ENCODE measurements at places on chromosomes 7 and 10.

DNA sequence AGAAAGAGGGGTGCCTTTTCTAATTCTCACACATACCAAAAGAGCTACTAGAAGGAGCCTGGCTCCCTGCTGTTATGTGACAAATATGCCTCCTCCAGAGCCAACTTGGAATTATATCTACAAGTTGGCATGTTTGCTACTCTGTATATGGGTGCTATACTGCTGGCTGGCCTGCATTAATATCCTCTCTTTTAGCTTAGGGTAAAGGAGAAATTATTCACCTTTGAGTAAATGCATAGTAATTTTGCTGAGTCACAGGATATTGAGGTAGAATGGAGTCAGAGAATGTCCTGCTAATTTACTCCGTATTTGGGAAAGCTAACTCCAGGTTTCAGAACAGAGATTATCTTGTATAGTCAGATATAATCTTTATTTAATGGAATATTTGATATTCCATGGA is 24.2 kb upstream of the LIPN start:
- DNase-seq, result no peak

DNA sequence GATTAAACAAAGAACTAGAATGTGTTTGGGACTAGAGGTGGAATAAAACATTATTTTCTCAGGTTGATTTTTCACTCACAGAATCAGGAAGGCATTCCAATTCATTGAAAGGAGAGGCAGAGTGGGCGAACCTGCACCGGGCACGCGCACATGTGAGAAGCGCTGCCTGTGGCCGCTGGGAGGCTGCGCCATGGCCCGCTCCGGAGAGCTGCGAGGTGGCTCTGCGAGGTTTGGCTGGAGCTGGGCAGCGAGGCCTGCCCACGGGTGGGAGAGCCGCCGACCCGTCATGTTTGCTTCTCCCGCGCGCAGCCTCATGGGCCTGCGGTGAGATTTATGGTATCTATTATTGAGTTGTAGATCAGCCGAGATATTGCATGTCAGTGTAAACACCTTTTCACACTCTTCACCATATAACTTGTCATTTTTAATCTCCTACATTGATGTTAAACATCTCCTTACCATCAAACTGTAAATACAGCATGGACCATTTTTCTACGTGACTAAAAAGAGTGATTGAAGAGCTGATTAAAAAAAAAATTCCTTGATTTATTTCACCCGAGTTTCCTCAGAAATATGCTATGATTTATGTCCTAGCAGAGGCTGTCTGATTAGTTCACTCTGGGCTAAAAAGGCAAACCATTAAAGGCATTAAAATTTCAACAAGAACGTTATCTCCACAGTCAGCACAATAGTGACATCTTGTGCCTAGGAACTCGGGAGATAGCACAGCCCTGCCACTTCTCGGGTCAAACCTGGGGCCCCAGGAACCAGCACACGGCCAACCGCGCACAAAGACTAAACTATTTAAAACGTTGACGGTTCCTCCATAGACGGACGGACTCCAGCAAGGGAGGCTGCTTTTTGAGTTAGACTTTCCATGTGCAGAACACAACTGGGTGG is 96.6 kb upstream of the RNF32 start:
- DNase-seq, result no peak

GRCh38 chr7:105759670-105760550 is 116.5 kb downstream of the ATXN7L1 start:
- no peak for DNase-seq

DNA sequence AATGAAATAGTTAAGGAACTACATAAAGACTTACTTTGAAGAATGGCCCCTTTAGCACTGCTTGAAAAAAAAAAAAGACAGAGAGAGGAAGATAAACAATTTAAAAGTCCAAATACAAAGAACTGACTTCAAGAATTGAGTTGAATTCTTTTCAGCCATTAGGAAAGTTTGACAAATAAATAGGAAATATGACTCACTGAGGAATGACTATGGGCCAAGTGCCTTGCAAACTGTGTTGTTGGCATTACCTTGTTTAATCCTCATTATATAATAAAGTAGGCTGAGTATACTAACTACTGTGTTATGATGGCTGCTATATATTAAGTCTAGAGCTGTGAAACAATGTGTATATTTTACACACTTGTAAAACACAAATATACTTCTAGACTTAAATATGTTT is 151.1 kb downstream of the ELMO1 start:
- DNase-seq, result no peak

DNA sequence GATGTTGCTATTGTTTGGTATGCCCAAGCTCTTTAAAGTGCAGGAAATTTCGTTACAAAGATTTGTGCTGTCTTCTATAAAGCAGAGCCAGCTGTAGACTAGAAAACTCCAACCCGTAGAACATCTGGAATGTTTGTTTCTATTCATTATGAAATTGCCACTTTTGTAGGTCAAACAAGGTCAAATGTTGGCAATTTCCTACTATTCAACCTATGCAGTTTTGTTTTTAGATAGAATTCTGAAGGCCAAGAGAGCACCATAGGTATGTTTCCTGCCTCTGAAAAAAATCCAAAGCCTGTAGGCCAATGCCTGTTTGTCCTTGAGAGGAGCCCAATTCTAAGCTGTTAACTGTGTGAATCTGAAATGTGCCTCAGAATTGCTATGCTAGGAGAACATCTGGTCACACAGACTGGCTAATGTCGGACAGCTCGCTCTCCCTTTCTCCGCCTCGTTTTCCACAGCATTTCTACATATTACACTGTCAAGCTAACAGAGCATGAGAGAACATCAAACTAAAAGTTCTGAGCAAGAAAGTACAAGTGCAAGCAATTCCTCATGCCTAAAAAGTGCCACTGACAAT is 267.2 kb upstream of the LRGUK start:
- no peak for DNase-seq

GRCh38 chr7:83153419-83153818 is 9.3 kb downstream of the PCLO start:
- DNase-seq, result no peak

DNA sequence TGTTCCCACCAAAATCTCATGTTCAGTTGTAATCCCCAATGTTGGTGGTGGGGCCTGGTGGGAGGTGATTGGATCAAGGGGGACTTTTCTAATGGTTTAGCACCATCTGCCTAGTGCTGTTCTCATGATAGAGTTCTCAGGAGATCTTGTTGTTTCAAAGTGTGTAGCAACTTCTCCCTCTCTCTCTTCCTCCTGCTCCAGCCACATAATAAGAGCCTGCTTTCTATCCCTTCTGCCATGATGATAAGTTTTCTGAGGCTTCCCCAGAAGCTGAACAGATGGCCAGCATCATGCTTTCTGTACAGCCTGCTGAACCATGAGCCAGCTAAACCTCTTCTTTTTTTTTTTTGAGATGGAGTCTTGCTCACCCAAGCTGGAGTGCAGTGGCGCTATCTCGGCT is 910.6 kb downstream of the KCNMA1 start:
- no peak for DNase-seq

GRCh38 chr7:500521-501420 is 18.9 kb downstream of the PDGFA start:
- no peak for DNase-seq

- DNase-seq, result no peak
Measured at GRCh38 chr10:131983780-131984179, 2.1 kb upstream of the BNIP3 start.

GRCh38 chr10:98568551-98568950 is 121.8 kb upstream of the HPS1 start:
- DNase-seq, result no peak

DNA sequence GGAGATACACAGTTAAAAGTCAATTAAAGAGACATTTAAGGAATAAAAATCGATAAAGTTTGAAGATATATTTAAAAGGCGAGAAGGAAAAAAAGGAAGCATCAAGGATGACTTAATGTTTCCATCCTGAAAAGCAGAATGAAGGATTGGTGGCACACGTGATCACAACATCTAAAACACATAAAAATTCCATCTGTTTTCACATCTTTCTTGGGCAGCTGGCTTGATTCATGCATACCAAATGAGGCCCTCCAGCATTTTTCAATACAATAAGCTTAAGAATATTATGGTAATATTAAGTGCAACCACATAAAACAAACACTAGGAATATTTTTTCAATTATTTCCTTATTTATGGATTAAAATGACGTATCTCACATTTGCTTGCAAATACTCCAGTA is 112.6 kb downstream of the TPK1 start:
- DNase-seq, result no peak

GRCh38 chr7:139054101-139054500 is 18.3 kb upstream of the ZC3HAV1L start:
- no peak for DNase-seq

GRCh38 chr10:78904196-78904595 is 164.6 kb upstream of the ZMIZ1 start:
- DNase-seq, result no peak

GRCh38 chr10:7886056-7886455 is 67.8 kb downstream of the TAF3 start:
- DNase-seq, result no peak

DNA sequence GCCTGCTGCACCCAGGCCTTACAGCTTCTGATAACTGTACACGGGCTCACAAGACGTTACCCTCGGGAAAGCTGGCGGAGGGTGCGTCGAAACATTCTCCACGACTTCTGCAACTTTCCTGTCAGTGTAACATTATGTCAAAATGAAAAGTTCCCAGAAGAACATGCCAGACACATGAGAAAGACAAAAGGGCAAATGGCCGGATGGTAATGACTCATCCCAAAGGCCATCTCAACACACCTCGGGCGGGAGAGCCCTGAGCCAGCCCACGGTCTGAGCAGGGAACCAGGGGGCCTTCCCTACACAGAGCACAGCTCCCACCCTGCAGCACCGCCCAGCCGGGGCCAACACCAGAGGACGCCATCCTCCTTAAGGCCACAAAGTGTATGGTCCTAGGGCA is 118.7 kb downstream of the MAD1L1 start:
- DNase-seq, result no peak

- DNase-seq, result no peak
Measured at GRCh38 chr7:139776486-139777132, 1.2 kb downstream of the HIPK2 start.

- no peak for DNase-seq
Measured at GRCh38 chr7:114095885-114096284, 177.1 kb upstream of the PPP1R3A start.

GRCh38 chr7:131061158-131061557 is 266.5 kb upstream of the MKLN1 start:
- DNase-seq, result no peak

- DNase-seq, result no peak
Measured at GRCh38 chr10:96768136-96768535, 47.8 kb upstream of the PIK3AP1 start.

GRCh38 chr10:129845111-129845753 is 118.8 kb downstream of the EBF3 start:
- DNase-seq, result no peak

DNA sequence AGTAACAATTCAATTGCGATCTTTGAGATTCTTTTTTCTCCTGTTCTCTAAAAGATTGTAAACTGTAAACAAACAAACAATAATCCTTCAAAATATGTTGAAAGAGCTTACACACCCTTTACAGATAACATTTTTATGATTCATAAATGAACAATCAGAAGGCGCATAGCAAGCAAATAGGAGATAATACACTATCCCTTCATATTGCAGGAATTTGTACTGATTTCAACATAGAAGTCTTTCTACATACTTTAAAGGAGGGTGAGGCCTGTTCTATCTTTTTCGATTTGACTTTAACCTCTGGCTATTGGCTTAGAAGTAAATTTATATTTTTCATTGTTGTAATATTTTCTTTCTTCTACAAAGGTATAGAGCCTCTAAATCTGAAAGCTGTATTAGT is 57.2 kb downstream of the TFEC start:
- DNase-seq, result no peak

- no peak for DNase-seq
Measured at GRCh38 chr10:22693860-22694259, 20.5 kb downstream of the PIP4K2A start.

GRCh38 chr7:30531286-30531685 is 26.7 kb upstream of the GGCT start:
- DNase-seq, result no peak

- no peak for DNase-seq
Measured at GRCh38 chr7:149733924-149734790, 39.2 kb downstream of the ZNF467 start.

- no peak for DNase-seq
Measured at GRCh38 chr10:92010047-92010735, 86.6 kb downstream of the BTAF1 start.

DNA sequence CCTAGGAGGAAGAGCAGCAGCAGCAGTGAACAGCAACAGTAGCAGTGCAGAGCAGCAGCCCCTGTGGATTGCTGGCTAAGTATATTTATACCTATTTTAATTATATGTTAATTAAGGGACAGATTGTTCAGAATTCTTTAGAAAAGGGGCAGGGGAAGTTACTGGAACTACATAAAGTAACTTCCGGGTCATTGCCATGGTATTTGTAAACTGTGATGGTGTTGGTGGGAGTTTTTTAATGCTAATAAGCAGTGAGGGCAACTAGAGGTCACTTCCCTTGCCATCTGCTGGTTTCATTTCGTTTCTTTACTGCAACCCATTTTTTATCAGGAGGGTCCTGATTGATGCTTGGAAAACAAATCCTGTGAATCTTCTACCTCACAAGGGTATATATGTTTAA is 229.8 kb upstream of the PODXL start:
- DNase-seq, result no peak

DNA sequence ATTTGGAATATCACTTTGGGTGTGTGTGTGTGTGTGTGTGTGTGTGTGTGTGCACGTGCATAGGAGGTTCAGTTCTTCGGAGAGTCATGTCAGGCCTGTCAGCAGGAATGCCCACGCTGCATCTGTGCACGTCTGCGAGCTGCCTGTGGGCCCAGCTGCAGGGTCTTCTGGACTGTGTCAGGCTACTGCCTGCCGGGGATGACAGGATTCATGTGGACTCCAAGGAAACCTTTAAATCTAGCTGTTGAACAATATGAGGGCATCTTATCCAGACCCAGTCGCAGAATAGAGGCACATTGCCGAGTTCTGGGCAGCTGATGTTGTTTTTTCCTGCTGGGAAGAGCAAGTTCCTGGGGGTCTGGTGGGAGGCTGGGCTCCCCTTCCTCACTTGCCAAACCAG is 19.0 kb downstream of the AQP1 start:
- DNase-seq, result no peak

GRCh38 chr10:13803566-13804554 is 217.1 kb downstream of the PRPF18 start:
- DNase-seq, result no peak

DNA sequence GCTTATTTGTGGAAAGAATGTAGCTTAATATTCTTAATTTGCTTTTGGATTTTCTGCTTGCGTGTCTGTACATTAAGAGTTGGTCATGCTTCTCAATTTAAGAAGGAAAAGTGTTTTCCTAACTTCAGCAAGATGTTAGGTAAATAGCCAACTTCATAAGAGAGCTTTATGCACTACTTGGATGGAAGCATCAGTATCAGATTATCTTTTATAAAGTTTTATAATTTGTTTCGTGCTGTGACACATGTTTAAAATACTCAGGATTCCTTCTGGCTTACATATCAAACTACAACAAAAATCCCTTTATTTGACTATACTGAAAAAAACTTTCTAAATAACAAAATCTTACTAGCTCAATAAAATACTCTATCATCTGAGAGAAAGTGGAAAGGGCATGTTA is 34.8 kb upstream of the AGR2 start:
- no peak for DNase-seq

GRCh38 chr10:88676283-88677060 is 12.2 kb downstream of the LIPF start:
- DNase-seq, result no peak

Data from activated T-helper 1 cell treated with anti-CD3 and anti-CD28 coated beads, Interleukin-2, amount 50 U/mL, for 16 hours (primary cell).